NCI-H1092 (cell line): ENCODE measurements at places on chromosomes 5 and 9.

DNA sequence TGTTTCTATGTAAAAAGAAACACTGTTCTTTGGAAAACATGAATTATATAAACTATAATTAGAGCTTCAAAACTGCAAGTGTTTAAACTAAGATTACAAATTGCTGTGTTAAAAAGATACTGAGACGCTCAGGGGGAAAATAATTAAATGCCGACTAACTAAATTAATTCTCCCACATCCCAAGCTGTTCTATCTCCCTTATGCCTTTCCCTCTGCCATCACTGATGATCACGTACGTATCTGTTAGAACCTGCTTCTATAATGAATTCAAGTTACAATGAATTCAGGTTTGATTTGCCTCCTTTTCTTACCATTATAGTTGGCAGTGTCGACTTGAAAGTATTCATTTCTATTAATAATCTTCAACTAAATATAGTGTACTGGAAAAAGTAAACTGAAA, 349.9 kb upstream of the CDH6 start:
- no peak for DNase-seq

GRCh38 chr9:109498195-109499092, at the start of gene PTPN3:
Gene PTPN3 (minus strand): TSS chr9:109498307. CDS start chr9:109463434, 34,873 bp downstream.
- DNase-seq, result no peak

GRCh38 chr9:133576031-133576874, 32.9 kb downstream of the FAM163B start:
- no peak for DNase-seq

DNA sequence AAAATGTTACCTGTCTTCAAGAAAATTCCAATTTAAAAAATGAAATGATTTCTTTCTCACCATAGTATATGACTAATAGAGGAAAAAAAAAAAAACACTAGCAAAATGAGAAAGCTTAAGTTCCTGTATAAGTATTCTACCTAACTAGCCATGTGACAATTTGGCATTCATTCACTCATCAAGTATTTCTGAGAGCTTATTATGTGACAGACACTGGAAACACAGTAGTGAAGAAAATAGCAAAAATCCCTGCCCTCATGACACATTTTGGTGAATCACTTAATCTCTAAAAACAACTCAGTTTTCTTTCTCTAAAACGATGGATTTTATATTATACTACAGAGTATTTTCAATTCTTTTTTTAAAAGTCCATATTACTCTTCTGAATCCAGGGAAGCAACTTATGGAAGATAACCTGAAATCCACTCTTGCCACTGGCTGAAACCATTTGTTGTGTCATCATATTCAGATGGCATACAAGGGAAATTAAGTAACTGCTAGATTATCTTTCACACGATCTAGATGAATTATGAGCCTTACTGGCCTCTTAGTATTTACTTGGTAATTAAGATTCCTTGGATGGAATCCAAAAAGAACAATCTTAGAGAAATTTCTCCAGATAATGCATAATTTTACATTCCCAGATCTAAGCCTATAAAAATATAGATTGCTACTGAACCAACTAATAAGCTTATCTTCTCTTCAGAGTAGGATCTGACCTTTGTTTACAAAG, 5.5 kb downstream of the PTBP3 start:
- DNase-seq, result no peak

DNA sequence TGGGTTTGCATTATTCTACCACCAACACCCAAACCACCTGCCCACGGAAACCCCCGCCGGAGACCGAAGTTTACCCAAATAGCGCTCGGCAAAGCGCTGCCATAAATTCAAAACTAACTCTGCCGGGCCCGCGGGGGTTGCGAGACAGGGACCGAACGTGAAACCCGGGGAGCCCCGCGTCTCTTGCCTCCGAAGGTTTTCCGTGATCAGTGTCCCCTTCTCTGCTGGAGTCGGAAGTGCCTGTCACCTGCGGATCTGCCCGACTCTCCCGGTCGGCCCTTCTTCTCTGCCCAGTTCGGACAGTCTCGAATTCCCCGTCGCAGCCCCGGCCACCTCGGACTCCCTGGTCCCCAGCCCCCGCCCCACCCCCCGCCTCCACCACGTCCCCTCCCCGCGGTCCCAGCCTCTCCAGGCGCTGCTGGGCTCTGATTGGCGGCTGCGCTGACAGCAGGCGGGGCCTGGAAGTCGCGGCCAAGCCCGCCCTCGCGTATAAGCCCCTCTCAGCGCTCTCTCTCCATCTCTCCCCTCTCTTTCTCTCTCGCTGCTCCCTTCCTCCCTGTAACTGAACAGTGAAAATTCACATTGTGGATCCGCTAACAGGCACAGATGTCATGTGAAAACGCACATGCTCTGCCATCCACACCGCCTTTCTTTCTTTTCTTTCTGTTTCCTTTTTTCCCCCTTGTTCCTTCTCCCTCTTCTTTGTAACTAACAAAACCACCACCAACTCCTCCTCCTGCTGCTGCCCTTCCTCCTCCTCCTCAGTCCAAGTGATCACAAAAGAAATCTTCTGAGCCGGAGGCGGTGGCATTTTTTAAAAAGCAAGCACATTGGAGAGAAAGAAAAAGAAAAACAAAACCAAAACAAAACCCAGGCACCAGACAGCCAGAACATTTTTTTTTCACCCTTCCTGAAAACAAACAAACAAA, at the start of gene RORB:
Gene RORB, plus strand, starts transcription at position 517 of the 929 bp plus-strand sequence. CDS start 642 bp downstream, outside the sequence.
- peak; percentile 88 for DNase-seq

GRCh38 chr9:18920141-18921084, 112.6 kb downstream of the SAXO1 start:
- DNase-seq, result no peak

DNA sequence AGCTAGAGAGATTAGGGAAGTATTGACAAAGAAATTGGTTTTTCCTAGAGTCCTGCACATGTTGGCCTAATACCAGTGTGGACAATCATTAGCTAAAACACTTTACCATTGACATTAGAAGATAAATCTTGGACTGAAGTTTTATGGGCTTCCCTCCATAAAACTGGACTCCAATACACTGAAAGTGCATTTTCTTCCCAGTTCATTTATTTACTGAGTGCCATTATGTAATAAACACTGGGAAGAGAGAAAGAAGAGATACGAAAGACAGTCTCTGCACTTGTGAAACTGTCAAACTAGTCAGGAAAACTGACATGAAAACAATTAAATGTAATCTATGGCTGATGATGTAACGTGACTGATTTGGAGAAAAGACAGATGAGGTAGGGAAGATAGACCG, 539.3 kb downstream of the ZNF608 start:
- DNase-seq, result no peak

GRCh38 chr5:33817301-33817700, 74.5 kb downstream of the ADAMTS12 start:
- no peak for DNase-seq

- no peak for DNase-seq
These were observed 7.9 kb upstream of the MED10 start for GRCh38 chr5:6386271-6386670.

DNA sequence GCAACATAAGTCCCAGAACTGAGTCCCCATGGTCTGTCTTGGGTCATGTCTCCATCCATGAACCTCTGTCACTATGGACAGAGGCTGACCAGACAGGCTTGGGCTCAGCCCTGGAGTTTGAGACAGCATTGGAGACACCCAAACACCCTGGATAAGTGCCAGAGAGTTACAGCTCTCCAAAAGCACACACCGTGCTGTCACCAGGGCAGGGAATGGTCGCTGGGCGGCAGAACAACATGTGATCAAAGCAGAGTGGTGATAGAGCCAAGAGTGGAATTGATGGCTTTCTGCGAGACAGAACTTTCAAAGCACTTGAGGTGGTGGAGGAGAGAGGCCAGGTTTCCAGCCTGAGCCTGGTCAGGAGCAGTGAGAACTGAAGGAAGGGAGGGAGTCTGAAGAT, 50.1 kb downstream of the DRD1 start:
- no peak for DNase-seq

GRCh38 chr9:70258692-70259511, at the start of gene SMC5:
Gene SMC5 (plus strand): TSS chr9:70258978. CDS start chr9:70259079, 101 bp downstream.
- DNase-seq, result peak; percentile 88

DNA sequence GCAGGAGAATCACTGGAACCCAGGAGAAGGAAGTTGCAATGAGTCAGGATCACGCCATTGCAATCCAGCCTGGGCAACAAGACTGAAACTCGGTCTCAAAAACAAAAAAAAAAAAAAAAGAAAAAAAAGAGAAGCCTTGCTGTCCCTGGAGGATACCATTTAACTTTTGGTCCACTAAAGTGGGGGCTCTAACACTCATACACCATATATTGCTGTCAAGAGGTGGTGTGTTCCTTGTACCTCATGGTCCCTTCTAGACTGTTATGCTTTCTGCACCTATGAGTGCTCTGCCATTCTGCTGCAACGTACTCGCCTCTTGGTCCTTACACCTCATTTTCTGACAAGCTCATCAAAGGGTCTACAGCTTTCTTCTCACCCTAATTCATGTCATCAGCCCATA, 52.2 kb upstream of the ISOC1 start:
- no peak for DNase-seq

DNA sequence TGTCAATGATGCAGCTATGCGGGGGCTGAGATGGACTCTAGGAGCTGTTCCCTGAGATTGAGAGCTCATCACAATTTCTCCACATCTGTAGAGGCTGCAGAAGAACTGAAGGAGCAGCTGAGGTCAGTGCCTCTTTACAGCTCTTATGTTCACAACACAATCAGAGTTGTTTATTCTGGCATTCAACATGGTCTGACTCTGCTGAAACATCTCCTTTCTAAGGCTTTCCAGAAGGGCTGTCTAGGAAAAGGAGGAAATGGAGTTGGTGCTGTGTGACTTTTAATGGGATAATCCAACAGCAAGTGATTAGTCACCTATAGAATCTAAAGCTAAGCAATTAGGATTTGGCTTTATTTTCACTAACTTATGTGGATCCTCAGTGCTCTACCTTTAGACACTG, 6.0 kb downstream of the POU5F2 start:
- DNase-seq, result no peak

DNA sequence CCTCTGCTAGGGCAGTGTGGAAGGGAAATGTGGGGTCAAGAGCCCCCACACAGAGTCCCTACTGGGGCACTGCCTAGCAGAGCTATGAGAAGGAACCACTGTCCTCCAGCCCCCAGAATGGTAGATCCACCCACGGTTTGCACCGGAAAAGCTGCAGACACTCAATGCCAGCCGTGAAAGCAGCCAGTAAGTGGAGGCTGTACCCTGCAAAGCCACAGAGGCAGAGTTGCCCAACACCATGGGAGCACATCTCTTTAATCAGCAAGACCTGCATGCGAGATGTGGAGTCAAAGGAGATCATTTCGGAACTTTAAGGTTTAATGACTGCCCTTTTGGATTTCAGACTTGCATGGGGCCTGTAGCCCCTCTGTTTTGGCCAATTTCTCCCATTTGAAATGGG, 52.2 kb downstream of the GKAP1 start:
- DNase-seq, result no peak

DNA sequence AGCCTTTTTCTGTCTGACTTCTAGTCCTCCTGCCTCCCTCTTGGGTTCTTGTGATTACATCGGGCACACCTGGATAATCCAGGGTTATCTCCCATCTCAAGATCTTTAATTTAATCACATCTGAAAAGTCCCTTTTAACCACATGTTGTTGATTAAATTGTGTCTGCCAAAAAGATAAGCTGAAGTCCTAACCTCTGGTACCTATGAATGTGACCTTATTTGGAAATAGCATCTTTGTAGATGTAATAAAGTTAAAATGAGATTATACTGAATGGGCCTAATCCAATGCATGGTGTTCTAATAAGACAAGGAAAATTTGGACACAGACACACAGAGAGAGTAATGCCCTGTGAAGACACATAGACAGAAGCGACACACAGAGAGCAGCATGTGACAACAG, 232.4 kb downstream of the KCTD16 start:
- DNase-seq, result no peak

GRCh38 chr5:24397601-24398000, 247.2 kb downstream of the CDH10 start:
- DNase-seq, result no peak

- no peak for DNase-seq
These were observed 199.8 kb downstream of the PDE4D start for GRCh38 chr5:59693492-59694309.

- DNase-seq, result no peak
These were observed 2.8 kb downstream of the RARS1 start for GRCh38 chr5:168489059-168489458.

DNA sequence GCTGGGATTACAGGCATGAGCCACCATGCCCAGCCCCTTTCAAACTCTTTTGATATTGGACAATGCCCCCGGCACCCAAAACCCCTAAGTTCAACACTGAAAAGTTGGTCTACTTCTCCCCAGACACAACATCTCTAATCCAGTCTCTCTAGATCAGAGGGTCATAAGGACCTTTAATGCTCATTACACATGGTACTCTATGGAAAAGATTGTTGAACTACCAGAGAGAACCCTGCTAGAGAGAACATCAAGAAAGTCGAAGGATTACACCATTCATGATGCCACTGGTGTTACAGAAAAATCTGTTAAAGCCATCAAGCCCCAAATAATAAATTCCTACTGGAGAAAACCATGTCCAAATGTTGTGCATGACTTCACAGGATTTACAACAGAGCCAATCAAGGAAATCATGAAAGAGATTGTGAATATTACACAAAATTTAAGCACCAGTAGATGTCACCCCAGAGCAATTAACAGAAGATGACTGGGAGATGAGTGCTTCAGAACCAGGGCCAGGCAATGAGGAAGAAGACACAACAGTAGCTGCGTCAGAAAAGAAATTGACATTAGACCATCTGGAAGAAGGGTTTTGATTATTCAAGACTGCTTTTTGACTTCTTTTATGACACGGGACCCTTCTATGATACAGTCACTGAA, 28.3 kb upstream of the NIPAL4 start:
- no peak for DNase-seq
